ENCODE measurements at places on chromosomes 6 and 20. TPM values are rescaled to one million over a fixed set of nuclear protein-coding genes. Genes with fewer than 3 reads are reported as not detected.
A peak's percentile ranks its signal among the peaks of the same experiment; 100 is the strongest.

- H3K36me3 ChIP-seq, result no peaks in the 10 kb centered on the region
- H3K27me3 ChIP-seq, result no peaks in the 10 kb centered on the region
- peak overlapping the region; percentile 79 for H3K27ac ChIP-seq
- H3K4me3 ChIP-seq, result peak overlapping the region; percentile 37
- H3K4me1 ChIP-seq, result peaks cover 27% of the 10 kb centered on the region
These were observed 67.7 kb downstream of the PHACTR2 start for GRCh38 chr6:143745166-143746133.

DNA sequence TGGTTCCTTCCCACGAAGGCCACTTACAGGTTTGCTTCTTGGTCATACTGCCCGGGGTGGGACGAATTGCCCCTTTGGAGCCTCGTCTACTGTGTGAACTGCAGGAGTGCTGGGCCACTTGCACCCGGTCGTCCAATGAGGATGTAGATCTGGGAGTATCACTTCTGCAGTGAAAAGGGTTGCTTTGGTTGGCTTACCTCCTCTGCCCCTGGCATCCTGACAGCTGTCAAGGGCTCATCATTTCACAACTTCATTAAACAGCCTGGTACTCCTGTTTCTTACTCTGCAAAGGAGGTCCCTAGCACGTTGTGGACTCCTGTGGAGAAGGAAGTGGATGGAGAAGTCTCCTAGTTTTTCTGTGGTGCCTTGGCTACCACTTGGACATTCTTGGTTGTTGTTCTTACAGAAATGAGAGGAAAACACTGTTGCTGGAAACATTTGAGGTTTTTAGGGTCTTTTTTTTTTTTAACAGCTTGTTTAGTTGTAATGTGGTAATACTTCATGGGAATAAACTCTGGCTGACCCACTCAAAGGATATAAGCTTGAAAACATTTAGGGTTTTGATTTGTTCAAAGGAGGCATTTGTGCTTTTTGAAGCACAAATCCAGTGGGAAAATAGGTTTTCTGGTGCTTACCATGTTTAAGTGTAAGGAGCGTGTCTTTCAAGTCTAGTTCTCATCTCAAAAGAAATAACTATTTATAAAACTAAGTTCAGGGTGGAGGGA is 60.7 kb downstream of the AKAP12 start:
- DNase-seq, result no peak
- H3K4me3 ChIP-seq, result no peak overlapping the region
- no peaks in the 10 kb centered on the region for H3K36me3 ChIP-seq
- no peak overlapping the region for H3K27ac ChIP-seq
- peaks cover 5% of the 10 kb centered on the region for H3K4me1 ChIP-seq

The KCNB1 gene
- 2.3 TPM for total RNA-seq

DNA sequence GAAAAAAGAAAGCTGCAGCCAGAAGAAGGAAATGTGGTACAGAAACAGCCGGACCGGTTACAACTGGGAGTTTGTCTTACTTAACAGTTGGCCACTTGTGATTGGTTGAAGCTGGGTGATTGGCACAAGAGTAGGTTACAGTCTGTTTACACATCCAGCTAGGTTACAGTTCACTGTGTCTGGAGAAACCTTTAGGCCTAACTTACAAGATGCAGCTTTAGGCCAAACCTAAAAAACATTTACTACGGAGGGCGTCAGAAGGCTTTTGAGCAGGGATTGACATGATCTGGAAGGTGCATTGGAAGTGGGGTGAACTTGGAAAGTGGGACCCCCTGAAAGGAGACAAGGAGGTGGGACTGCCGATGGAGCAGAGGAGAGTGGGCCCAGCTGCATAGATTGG is 122.3 kb downstream of the BANF2 start:
- H3K4me3 ChIP-seq, result no peak overlapping the region
- no peaks in the 10 kb centered on the region for H3K36me3 ChIP-seq
- no peak overlapping the region for H3K27ac ChIP-seq
- H3K27me3 ChIP-seq, result no peaks in the 10 kb centered on the region
- DNase-seq, result no peak

DNA sequence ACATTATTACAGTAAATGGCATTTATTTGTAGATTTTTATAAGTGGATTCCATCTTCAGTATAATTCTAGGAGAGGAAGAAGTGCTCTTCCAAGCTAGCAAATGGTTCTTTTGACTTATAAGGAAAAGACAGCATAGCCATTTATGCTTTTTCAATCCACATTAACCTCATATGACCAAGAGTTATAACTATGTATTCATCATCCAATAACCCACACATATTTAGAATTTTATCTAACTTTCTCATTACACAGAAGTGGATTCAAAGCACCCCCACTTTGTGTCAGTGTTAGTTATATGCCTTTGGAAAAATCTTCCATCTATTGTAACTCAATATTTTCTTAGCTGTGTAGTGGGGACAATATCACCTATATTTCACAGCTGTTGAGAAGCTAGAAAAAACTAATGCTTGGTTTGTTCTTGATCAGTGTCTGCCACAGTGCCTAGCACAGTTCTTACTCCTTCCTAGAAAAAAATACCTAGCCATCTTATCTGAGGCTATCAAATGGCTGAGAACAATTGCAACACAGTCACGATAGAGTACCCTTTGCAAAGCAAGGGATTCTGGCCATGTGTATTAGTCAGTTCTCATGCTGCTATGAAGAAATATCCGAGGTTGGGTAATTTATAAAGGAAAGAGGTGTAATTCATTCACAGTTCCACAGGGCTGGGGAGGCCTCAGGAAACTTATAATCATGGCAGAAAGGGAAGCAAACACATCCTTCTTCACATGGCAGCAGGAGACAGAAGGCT is 986.3 kb downstream of the TFAP2A start:
- no peaks in the 10 kb centered on the region for H3K4me1 ChIP-seq
- no peak for DNase-seq
- no peaks in the 10 kb centered on the region for H3K27me3 ChIP-seq

The IRAK1BP1 gene
- 1.6 TPM for total RNA-seq

GRCh38 chr20:59363101-59363500 is 62.7 kb downstream of the EDN3 start:
- no peak for DNase-seq
- H3K36me3 ChIP-seq, result no peaks in the 10 kb centered on the region
- no peaks in the 10 kb centered on the region for H3K4me1 ChIP-seq
- no peak overlapping the region for H3K4me3 ChIP-seq
- H3K27me3 ChIP-seq, result no peaks in the 10 kb centered on the region

GRCh38 chr6:123030282-123030681 is 34.2 kb downstream of the CLVS2 start:
- H3K4me3 ChIP-seq, result no peak overlapping the region
- H3K4me1 ChIP-seq, result no peaks in the 10 kb centered on the region
- no peak for DNase-seq
- H3K27me3 ChIP-seq, result no peaks in the 10 kb centered on the region
- H3K36me3 ChIP-seq, result no peaks in the 10 kb centered on the region
- no peak overlapping the region for H3K27ac ChIP-seq

DNA sequence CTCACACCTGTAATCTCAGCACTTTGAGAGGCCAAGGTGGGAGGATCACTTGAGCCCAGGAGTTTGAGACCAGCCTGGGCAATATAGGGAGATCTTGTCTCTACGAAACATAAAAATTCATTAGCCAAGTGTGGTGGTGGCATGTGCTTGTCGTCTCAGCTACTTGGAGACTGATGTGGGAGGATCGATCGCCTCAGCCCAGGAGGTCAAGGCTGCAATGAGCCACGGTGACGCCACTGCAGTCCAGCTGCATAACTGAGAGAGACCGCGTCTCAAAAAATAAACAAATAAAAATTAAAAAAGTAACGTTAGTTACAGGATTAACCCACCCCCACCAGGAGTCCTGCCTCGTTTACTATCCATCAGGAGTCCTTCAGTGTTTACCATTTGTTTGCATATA is 345.1 kb downstream of the BTBD3 start:
- no peaks in the 10 kb centered on the region for H3K36me3 ChIP-seq
- no peak overlapping the region for H3K27ac ChIP-seq
- no peak for DNase-seq
- H3K4me1 ChIP-seq, result no peaks in the 10 kb centered on the region

- H3K27ac ChIP-seq, result peak overlapping the region; percentile 39
- no peaks in the 10 kb centered on the region for H3K27me3 ChIP-seq
- no peak for DNase-seq
- peaks cover 58% of the 10 kb centered on the region for H3K4me1 ChIP-seq
- no peak overlapping the region for H3K4me3 ChIP-seq
These were observed 13.5 kb upstream of the KCNK16 start for GRCh38 chr6:39335780-39336545.

The PACSIN1 gene
- total RNA-seq, result not detected

DNA sequence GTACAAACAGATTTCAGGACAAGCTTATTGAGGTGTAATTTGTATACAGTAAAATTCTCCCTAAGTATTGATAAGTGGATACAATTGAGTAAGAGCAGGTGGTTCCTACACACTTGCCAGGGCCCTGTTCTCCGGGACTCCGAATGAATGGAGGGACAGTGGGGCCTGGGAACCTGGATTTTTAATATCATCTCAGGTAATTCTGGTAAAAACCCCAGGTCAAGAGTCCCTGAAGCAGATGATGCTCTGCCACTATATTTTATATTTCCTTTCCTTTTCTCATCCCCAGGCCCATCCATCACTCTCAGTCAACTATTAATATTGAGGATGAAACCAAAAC is 104.9 kb downstream of the FYN start:
- H3K36me3 ChIP-seq, result no peaks in the 10 kb centered on the region
- peaks cover 6% of the 10 kb centered on the region for H3K4me1 ChIP-seq
- H3K4me3 ChIP-seq, result no peak overlapping the region

DNA sequence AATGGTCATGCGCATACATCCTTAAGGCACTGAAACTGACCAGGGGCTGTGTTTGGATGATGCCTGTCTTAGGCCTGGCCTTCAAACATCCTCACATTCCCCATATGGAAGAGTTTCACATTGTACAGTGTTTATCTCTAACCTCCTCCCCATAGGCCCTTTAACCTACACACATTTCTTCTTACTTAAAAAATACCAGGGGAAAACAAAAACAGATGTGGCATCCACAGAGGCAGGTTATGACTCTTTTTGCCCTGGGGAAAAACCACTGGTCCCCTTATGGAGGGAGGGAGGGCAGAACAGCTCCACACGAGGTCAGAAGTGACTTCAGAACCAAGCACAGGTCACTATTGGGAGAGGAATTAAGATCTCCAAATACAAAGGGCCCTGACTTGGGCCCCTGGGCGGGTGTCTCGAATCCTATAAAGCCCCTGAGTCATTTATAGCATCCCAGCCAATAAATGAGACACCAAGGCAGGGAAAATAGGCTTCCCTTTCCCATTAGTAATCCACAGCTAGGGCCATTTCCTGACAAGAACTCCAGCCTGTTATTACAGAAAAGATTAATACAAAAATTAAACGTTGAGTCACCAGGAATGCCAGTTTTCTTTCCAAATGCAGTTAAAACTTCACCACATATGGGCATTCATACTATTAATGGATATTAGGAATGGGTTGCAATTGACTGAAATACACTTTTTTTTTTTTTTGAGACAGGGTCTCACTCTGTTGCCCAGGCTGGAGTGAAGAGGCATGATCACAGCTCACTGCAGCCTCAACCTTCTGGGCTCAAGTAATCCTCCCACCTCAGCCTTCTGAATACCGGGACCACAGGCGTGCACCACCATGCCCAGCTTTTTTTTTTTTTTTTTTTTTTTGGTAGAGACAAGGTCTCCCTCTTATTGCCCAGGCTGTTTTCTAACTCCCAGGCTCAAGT is 107.2 kb downstream of the ATP9A start:
- no peak for DNase-seq
- H3K4me1 ChIP-seq, result peaks cover 6% of the 10 kb centered on the region
- no peaks in the 10 kb centered on the region for H3K36me3 ChIP-seq
- H3K4me3 ChIP-seq, result no peak overlapping the region
- peak overlapping the region; percentile 58 for H3K27ac ChIP-seq

The POM121L2 gene
- not detected for total RNA-seq

GRCh38 chr20:38098952-38099351 is 65.4 kb downstream of the RPRD1B start:
- no peaks in the 10 kb centered on the region for H3K36me3 ChIP-seq
- no peak for DNase-seq
- H3K4me1 ChIP-seq, result peaks cover 37% of the 10 kb centered on the region
- peak overlapping the region; percentile 62 for H3K27ac ChIP-seq

GRCh38 chr6:106141441-106142237 is 55.5 kb downstream of the PRDM1 start:
- H3K4me1 ChIP-seq, result no peaks in the 10 kb centered on the region
- no peaks in the 10 kb centered on the region for H3K27me3 ChIP-seq
- no peak overlapping the region for H3K4me3 ChIP-seq
- no peak overlapping the region for H3K27ac ChIP-seq
- DNase-seq, result no peak
- no peaks in the 10 kb centered on the region for H3K36me3 ChIP-seq

DNA sequence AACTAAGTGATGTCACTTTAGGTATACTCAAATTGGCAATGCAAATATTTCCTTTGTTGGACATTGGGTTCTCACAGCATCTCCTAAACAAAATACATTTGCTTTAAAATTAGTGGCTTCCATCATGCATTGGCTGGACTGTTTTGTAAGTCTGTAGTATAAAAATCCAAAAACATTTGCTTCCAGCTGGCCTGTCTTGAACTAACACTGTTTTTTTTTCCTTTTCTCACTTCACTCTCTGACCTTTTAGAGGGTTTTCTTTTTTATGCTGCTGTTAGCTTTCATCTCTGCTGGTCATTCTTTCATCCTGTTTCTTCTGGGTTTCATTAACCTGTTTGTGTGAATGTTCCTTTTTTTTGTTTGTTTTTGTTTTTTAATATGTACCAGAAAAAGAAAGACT is 121.7 kb upstream of the MLIP start:
- no peak overlapping the region for H3K4me3 ChIP-seq
- no peaks in the 10 kb centered on the region for H3K36me3 ChIP-seq
- no peak overlapping the region for H3K27ac ChIP-seq
- peaks cover 10% of the 10 kb centered on the region for H3K4me1 ChIP-seq
- no peaks in the 10 kb centered on the region for H3K27me3 ChIP-seq

GRCh38 chr6:69422475-69422874 is 374.3 kb downstream of the LMBRD1 start:
- DNase-seq, result no peak
- no peak overlapping the region for H3K27ac ChIP-seq
- H3K4me3 ChIP-seq, result no peak overlapping the region
- peaks cover 7% of the 10 kb centered on the region for H3K4me1 ChIP-seq

DNA sequence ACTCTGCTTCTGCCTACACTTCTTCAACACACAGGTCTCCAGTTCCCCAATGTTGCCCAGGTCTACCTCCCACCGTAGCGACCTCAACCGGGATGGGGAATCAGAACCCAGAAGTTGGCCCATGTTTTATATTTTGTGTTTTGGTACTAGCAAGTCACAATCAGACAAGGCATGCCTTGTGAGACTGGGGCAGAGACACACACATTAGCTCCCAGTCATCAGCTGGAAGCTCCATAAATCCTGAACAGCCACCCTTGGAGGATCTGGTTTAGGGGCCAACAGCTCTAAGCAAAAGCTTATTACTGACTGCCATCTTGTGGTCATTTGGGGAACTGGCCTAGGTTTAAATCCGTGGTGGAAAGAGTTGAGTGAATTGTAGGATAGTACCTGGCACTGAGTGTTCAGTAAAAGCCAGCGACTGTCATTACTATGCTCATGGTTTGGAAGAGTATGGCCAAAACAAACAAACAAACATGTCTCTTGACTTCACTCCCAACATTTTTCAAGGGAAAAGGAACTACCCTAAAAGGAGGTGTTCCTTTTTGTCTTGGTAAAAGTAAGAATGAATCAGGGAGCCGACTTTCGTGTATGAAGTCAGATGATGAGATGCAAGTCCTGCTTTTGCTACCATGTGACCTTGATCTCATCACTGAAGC is 40.5 kb downstream of the PIM1 start:
- H3K27me3 ChIP-seq, result no peaks in the 10 kb centered on the region
- no peaks in the 10 kb centered on the region for H3K36me3 ChIP-seq
- no peak overlapping the region for H3K4me3 ChIP-seq
- no peak overlapping the region for H3K27ac ChIP-seq
- H3K4me1 ChIP-seq, result peaks cover 4% of the 10 kb centered on the region
- DNase-seq, result peak; percentile 47
